ENCODE measurements at places on chromosomes 3 and 15.

- no peak for DNase-seq
Measured at GRCh38 chr3:35929158-35929557, 289.8 kb downstream of the ARPP21 start.

DNA sequence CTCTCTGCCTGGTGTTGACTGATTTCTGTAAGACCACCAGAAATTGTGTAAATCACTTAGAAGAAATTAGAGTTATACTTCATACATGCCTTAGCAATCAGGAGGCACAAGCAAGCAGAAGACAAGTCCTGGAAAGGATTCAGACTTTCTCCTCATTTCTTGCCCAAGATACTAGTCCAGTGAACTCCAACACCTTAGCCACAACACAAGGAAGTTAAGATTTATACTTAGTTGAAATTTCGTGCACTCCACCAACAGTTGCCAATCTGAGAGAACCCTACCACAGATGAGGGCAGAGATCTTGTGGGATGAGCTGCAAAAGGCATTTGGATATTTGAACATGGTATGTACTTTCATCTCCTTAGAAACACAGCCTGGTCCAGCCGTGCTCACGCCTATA, 2.3 kb downstream of the P3H2 start:
- no peak for DNase-seq

DNA sequence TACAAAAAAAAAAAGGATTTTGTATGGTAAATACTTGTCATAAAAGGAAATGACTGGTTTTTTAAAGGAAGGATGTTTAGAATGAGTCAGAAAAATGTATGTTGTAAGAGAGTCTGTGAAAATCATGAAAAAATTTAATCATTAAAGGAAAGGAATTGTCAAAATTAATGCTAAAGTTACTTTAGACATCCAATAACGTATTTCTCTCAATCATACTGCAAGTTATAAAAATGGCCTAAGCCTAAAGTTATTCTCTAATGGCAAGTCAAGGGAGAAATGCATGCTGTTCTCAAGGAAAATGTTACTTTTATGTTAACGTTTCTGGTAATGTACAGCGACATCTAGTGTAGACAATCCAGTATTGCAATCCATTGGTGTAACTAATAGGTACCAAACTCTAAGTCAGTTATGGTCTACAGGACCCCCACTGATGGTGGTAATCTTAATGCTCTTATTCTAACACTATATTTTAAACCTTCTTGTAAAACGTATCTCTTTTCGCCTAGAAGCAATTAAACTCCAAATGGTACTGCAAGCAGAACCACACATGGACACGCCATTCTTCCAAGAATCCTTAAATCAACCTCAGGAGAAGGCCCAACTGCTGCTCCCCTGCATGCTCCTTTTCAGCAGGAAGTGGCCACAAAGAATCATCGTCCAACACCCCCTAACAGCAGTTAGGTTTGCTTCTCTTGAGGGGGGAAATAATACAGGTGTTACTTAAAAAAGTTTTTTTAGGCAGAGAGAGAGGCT, 35.2 kb downstream of the NCEH1 start:
- peak; percentile 63 for DNase-seq

GRCh38 chr3:133997871-133998635, 31.7 kb downstream of the SLCO2A1 start:
- no peak for DNase-seq

- peak; percentile 46 for DNase-seq
Measured at GRCh38 chr3:98817547-98818041, 54.5 kb downstream of the ST3GAL6 start.

DNA sequence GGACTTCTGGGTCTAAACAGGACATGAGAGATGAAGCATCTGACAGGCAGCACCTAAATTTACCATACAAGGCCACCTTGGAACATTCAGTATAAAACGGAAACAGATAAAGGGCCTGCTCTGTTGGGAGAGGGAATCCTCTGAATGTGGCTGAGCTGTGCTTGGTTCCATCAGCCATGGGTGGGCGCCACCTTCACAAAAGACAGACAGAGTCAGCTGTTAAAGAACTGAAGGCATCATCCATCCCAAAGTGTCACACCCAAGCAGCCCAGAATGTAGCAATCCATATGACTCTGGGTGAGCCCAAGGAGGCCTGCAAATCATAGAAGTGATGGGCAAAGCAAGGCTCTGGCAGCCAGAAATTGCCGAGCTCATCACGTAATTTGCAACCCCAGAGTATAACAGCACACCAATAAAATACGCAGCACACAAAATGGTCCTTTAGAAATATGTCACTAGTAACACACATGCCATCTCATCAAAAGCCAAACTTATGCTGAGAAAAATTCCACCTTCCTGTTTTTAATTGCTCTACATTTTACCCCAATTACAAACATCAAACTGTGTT, 24.8 kb upstream of the RBP1 start:
- no peak for DNase-seq

DNA sequence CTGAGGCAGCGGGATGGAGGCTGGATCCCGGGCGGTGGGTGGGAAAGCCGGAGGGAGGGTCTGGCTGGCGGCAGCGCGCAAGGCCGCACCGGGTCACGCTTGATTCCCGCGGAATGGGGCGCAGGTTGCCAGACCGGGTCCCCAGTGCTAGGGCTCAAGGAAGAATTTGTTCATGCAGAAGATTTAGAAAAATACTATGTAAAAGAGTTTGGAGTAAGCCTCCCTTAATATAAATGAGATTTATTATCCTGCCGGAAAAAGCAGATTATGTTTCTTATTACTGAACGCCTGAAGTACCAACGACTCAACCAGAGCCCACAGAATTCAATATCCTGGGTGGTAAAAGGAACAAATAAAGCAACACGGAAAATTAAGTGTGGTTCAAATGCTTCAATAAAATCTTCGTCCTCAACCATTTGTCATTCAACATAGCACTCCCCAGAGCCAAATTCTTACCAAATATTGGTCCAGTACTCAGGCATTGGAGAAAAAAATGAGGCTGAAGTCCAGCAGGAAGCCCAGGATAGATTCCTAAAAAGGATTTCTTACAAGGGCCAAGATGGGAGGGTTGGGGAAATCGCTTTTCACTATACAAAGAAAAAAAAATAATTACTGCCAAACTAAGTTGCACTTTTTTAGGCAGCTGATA, 1.2 kb upstream of the ZBTB20 start:
- DNase-seq = no peak

DNA sequence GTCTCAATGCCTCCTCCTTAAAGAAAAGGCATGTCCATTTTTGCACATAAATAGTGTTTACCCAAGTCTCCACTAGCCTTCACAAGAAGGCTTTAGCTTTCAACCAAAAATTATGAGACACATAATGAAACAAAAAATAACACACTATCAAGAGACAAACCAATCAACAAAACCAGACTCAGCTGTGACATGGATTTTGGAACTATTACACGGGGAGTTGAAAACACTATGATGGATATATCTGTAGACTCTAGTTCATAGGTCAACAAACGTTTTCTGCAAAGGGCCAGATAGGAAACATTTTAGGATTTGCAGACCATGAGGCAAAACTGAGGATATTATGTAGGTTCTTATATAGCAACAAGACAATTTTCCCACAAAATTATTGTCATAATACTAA, 24.9 kb downstream of the MYL3 start:
- DNase-seq = no peak

GRCh38 chr3:150755902-150756301, 7.1 kb downstream of the SIAH2 start:
- no peak for DNase-seq

- no peak for DNase-seq
Measured at GRCh38 chr3:59930170-59930569, 880.3 kb upstream of the CFAP20DC start.

- no peak for DNase-seq
Measured at GRCh38 chr3:32062950-32063582, 43.4 kb upstream of the GPD1L start.

DNA sequence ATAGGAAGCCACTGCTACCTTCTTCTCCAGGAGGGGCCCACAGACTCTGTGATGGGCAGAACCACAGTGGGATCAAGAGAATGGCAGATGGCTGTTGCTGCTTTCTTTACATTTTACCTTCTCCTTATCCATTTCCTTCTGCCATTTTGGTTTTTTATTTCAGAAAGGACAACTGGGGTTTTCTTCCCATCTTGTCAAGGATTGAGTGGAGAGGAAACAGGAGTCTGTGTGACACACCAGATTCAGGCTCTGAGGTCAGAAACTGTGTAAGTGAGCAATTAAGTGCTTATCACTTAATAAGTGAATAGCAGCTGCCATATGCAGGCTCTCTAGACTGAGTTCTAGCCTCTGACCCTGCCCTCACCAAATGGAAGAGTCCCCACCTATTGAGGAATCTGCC, 47.3 kb downstream of the ITGB5 start:
- DNase-seq = no peak

- DNase-seq = no peak
Measured at GRCh38 chr15:81157195-81157938, 23.3 kb downstream of the CFAP161 start.

GRCh38 chr3:5227812-5228211, 40.3 kb downstream of the EDEM1 start:
- no peak for DNase-seq

DNA sequence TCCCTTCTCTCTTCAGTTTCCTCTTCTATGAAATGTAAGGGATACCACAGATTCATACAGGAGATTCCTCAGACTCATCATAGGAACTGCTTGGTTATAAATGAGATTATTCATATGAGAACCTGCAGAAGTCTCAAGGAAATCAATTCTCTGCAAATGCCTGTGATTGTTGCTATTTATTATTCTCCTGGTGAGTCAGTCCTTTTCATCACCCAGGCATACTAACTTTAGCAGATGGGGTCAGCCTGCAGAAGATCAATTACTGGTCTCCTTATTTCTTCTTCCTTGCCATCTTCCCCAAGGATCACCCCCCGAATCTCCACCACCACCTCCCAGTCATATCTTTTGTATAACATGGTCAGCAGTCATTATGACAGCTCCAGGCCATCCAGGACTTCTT, 53.8 kb upstream of the DCP1A start:
- no peak for DNase-seq

DNA sequence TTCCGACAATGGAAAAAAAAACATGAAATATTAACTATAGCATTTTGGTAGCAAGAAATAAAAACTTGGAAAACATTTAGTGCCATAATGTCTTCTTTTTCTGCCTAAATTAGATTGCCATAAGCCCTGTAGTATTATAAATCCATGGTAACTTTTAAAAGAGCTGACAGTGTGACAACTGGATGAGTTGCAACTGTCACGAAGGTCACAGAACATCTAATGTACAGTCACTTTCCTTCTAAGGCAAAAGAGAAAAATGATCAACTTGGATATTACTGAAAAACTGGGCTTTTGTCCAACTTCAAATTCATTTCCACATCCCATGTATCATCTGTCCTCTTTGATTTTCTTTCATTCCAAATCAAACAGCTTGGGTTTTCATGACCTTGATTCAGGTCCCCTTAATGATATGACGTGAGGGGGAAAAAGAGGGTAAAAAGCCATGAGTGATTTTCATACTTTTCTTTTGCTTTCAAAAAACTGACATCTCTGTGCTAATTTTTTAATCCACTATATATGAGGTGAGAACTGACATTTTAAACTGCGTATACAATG, 602 bp downstream of the CPB1 start:
- no peak for DNase-seq

DNA sequence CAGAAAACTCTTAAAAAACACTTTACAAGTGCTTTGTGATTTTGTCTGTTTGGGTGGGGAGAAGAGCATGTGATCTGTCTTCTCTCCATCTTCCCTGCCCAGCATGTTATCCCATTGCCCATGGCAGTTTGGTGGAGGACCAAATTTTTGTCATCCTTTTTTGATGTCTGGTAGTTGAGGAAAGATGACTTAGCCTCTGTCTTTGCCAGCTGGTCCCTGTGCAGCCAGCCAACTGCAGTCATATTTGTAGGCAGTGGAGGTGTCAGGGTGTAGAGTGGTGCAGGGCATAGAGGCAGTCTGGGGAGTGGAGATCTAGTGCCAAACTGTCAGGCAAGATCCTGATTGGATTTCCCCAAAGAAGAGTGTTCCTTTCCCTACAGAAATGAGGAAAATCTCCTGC, 40.7 kb downstream of the GASK1A start:
- DNase-seq = no peak

DNA sequence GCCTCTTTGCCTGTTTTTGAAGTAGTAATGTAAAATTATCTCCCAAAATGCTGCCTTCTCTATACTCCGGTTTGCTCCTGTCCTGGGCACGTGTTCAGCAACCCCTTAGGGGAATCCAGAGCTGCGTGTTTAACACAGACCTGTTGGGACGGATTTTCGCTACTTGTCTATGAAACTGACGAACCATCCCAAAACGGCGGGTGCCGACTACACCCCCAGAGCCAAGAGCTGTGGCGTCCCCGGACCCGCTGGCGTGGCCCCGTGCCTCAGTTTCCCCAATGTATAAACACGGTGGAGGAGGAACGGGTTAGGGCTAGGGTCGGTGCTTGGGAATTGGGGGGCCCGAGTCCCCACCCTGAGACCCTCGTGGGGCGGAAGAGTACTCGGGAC, 473 bp downstream of the FHIT start:
- DNase-seq = peak; percentile 39

- DNase-seq = peak; percentile 31
Measured at GRCh38 chr3:46299608-46300460, 54.1 kb upstream of the CCR2 start.

GRCh38 chr3:127542441-127542952, 48.0 kb downstream of the TPRA1 start:
- no peak for DNase-seq

DNA sequence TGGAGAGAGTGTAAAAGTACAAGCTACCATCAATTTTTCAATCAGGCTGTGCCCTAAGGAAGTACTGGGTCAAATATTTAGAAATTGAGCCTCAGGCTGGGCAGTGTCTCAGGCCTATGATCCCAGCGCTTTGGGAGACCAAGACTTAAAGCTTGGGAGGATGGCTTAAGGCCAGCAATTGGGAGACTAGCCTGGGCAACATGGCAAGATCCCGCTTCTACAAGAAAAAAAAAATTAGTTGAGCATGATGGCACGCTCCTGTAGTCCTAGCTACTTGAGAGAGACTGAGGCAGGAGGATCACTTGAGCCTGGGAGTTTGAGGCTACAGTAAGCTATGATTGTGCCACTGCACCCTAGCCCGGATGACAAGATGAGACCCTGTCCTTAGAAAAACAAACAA, 2.0 kb upstream of the UBP1 start:
- DNase-seq = no peak

GRCh38 chr15:40508216-40508615, 37.4 kb downstream of the CHST14 start:
- DNase-seq = no peak

GRCh38 chr3:32597656-32598055, 27.0 kb upstream of the DYNC1LI1 start:
- DNase-seq = no peak

Data from GM13976 (cell line).